ENCODE measurements at places on chromosomes 12 and 14.

DNA sequence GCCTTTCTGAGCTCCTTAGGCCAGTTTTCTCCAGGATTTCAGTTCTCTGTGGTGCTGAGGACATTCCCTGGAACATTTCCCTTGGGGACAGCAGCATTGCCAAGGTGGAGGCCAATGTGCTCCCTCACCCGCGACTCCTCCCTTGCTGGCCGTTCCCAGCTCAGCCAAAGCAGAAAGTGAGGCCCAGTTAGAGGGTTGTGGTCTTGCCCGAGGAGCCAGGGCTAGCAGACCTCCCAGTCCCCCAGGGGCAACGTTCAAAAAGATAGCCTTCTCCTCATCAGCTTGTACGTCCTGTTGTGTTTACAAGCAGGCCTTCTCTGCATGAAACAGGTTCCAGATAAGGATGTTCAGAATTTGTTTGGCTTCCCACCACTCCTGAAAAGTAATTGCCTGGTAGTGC is 78.4 kb downstream of the SSPN start:
- no peak for DNase-seq

GRCh38 chr12:75850721-75851462 is 180.7 kb downstream of the PHLDA1 start:
- peak; percentile 77 for DNase-seq

DNA sequence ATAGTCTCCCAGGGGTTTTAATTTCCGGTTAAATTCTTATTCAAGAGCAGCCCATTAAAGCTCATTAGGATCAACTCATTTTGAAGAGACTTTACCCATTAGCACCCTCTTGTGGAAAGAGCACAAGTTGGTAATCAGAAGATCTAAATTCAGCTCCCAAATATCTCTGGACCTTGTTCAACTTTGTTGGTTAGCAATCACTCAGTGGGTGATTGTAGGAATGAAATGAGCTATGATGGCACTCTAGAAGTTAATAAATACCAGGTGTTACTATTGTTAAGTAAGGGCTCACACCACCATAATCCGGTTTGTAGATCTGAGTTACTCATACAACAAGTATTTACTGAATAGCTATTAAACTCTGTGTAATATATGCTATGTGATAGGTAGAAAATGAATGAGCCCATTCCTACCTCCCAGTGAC is 42.9 kb downstream of the TRIP11 start:
- peak; percentile 32 for DNase-seq

GRCh38 chr12:69266036-69266635 is 26.8 kb downstream of the CPSF6 start:
- DNase-seq = no peak

GRCh38 chr12:108981835-108982234 is 39.0 kb downstream of the SVOP start:
- no peak for DNase-seq

DNA sequence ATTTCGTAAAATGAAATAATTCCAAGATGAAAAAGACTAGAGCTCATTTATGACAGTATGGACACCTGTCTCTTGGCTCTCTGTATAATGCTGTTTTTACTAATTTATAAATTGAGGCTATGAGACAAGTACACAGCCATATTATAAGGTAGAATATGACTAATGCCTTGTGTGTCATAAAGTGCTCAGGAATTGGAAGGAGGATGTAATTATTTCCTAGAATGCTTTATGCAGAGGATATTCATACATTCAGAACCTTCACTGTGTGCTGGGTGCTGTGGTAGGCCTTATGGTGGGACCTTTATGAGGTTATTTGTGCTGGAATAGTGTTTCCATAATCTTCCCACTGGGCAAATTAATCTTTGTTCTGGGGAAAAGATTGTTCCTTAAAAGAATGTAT is 13.3 kb downstream of the PCNX1 start:
- no peak for DNase-seq

- DNase-seq = no peak
Observed at GRCh38 chr12:104297477-104298113, 5.9 kb upstream of the EID3 start.
